ENCODE measurements at places on chromosomes 1 and 21.

GRCh38 chr1:101241485-101242225, 4.8 kb downstream of the S1PR1 start:
- no peak for DNase-seq

GRCh38 chr1:40755067-40755466, 28.5 kb upstream of the KCNQ4 start:
- DNase-seq: no peak

DNA sequence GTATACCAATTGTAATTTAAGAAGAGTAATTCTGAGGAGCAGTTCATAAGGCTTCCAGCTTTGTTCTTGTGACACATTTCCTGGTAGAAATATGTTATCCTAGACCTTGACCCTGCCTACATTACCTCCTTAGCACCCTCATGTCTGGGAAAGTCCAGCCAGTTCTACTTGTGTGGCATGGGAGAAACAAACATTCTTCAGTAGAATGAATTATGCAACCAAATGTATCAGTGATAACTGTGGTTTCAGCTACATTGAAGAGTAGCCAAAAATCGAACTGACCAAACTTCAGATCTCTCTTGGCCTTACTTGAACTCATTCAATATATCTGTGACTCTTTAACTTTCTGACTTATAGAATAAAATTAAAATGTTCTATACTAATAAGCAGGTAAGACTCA, 308.1 kb upstream of the LYPLAL1 start:
- DNase-seq: no peak

DNA sequence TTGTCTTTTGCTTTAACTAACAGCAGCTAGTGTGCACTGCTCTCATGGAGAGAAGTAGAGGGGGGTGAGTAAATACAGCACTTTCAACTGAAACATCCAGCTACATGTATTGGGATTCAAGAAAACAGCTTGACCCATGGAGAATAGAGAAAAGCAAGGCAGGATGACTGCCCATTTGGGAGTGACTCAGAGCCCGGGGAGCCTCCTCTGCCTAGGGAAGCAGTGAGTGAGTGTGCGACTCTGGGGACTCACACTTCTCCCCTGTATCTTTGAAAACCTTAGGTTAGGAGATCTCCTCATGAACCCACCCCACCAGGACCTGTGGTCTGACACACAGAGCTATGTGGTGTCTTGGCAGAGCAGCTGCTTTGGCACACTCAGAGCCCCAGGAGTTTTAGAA, 82.0 kb upstream of the PTGFR start:
- no peak for DNase-seq

- DNase-seq: no peak
These were observed 128.6 kb downstream of the ST6GALNAC3 start for GRCh38 chr1:76203127-76203526.

GRCh38 chr1:54403808-54404261, 2.4 kb downstream of the SSBP3 start:
- DNase-seq: no peak

GRCh38 chr1:56709269-56709880, 64.3 kb downstream of the PRKAA2 start:
- DNase-seq: no peak

DNA sequence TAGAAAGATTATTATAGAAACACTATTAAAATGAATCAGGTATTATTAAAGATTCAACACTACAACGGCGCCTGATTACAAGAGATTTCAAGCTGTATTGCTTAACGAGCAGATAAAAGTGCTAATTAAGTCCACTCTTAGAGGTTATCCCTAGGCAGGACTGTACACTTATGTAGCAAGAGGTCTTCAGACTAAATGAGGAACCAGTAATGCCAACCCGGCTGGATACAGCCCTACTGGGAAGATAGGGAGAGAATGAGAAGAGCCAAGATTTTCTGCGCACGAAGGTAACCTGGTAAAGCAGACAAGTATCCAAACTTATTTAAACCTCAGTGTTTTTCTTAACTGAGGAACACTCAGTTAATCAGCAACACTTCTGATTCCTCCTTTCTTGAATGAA, 115.7 kb upstream of the HIVEP3 start:
- DNase-seq: no peak

- no peak for DNase-seq
These were observed 31.8 kb upstream of the CFHR4 start for GRCh38 chr1:196856053-196856452.

- peak; percentile 64 for DNase-seq
These were observed 52.8 kb upstream of the LYPLAL1 start for GRCh38 chr1:219120624-219121544.

- peak; percentile 2 for DNase-seq
These were observed 47.0 kb downstream of the SLC37A1 start for GRCh38 chr21:42560517-42561179.

DNA sequence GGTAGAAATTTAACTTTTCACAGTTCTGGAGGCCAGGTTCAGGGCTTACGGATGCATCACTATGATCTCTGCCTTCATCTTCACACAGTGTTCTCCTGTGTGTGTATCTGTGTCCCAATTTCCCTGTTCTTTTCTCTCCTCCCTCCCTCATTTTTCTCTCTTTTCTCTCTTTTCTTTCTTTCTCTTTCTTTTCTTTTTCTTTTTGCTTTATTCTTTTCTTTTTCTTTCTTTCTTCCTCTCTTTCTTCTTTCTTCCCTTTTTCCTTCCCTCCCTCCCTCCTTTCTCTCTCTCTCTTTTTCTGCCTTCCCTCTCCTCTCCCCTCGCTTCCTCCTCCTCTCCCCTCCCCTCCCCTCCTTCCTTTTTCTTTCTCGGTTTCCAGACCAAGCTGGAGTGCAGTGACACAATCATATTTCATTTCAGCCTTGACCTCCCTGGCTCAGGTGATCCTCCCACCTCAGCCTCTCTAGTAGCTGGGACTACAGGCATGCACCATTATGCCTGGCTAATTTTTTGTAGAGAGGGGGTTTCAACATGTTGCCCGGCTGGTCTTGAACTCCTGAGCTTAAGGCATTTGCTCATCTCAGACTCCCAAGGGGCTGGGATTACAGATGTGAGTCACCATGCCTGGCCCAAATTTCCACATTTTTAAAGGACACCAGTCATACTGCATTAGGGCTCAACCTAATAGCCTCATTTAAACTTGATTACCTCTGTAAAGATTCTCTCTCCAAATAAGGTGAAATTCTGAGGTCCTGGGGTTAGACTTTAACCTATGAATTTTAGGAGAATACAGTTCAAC, 115.9 kb downstream of the HUNK start:
- no peak for DNase-seq

DNA sequence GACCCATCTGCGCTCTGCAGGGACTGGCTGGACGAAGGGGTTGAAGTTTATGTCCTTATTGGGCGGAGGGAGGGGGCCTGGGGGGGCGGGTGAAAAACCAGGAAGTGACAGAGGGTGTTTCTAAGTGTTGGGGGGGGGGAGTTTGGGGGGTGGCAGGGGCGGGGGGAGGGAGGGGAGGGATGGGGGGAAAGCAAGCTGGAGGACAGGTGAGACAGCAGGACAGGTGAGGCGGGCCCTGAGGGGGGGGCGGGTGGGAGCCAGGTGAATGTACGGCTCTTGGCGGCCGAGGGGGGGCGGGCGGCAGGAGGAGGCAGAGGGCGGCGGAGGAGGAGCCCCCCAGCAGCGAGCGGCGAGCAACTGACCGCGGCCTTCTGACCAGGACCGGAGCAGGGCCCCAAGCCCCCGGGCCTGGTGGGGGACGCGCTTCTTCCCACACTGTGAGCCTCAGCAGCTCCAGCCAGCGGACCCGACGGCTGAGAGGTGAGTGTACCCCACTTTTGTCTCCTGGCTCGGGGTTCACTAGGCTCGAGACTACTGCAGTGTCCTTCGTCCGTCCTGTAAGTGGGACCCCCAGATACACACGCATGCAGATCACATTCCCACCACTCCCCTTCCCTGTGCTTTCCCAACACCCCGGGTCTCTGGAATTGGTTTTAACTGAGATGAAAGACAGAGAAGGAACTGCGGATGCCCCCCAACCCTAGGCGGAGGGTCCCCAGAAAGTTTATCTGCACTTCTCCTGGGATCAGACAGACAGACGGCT, at the start of gene ZBTB7B:
TSS of gene ZBTB7B (plus strand) at position 339 of the 763 bp plus-strand sequence. CDS start 11,859 bp downstream, outside the sequence.
- peak; percentile 65 for DNase-seq

DNA sequence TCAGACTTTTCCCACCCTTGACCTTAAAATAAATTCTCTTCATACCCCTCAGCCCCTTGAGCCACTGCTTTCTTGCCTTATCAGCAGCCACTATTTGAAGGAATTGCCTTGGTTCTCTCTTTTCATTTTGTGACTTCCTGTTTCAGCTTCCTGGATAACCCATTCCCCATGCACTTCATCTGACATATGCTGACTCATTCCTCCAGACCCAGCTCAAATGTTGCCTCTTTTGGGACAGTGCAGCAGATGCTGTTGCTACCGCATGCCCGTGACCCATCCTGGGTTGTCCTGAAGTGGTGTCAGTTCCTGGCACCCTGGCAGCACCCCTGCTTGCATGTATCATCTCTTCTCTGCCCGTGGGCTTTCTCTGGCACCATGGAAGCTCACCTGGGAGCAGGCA, 496.1 kb downstream of the PTPRU start:
- no peak for DNase-seq

- DNase-seq: no peak
These were observed 314.4 kb upstream of the VAMP3 start for GRCh38 chr1:7456722-7457082.

DNA sequence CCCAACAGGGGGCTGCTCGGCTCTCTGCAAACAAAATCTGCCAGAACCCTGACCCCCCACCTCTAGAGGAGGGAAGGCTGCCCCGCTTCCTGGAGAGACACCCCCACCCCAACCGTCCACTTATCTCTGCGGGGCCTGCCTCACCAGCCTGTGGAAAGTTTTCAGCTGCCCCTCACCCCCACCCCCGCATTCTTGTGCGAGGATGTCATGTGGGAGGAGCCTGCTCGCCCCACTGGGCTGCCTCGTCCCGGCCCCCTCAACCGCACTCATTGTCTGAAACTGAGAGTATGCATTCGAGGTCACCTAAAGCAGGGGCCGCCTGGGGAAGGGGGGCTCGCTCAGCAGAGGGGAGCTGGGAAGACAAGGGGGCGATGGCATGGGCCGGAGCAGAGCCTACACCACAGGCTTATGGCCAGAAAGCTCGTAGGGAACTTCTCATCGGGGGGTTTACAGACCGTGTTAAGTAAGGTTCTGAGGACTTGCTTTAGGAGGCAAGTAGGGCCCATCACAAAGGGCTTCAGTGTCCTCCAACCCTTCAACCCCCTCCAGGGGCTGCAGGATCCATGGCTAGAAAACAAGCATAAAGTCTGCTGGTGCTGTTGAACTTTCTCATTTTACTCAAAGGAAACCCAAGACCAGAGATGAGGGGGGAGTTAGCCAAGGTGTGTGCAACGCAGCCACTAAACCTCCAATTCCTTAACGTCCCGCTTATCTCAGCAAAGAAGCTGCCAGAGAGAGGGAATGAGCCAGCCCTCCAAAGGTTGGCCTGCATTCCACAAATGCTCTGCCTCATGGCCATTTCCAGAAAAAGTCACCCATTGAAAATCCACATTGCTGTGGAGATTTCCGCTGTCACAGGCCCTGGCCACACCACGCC, 9.4 kb downstream of the EPHA2 start:
- peak; percentile 92 for DNase-seq

GRCh38 chr1:78554840-78555239, 64.1 kb downstream of the PTGFR start:
- DNase-seq: no peak

DNA sequence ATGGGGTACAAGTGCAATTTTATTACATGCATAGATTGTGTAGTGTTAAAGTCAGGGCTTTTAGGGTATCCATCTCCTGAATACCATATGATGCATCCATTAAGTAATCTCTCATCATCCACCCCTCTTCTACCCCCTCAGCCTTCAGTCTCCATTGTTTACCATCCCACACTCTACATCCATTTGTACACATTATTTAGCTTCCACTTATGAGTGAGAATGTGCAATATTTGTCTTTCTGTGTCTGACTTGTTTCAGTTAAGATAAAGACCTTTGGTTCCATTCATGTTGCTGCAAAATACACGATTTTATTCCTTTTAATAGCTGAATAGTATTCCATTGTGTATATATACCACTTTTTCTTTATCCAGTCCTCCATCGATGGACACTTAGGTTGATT, 222.5 kb upstream of the USP24 start:
- no peak for DNase-seq

DNA sequence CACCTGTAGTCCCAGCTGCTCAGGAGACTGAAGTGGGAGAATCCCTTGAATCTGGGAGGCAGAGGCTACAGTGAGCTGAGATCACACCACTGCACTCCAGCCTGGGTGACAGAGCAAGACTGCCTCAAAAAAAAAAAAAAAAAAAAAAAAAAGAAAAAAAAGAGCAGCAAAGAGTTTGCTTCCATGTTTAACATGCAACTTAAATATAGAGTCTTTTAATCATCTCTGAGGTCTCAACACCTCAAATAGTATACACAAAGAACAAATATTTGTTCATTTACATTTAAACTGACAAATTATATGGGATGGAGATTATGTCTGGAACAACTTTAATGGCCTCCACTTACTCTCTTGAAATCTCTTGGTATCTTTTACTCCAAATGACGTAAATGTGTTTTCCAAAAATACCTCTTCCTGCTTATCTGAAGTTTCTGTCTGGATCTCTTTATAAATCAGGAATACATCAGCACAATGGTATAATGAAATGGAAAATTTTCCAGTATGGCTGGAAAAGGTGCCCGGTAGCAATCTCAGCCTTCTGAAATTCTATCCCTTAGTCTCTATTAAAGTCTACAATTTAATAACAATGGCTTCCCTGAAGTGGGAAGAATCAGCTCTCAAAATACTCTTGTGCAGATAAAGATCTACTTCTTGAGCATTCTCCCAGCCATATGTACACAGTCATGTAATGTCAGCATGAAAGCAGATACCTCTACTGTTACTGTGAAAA, 258.5 kb downstream of the OMA1 start:
- no peak for DNase-seq

- no peak for DNase-seq
These were observed 22.9 kb upstream of the FOXE3 start for GRCh38 chr1:47393141-47393540.

- DNase-seq: no peak
These were observed 70.9 kb downstream of the RRAGC start for GRCh38 chr1:38788341-38789336.

DNA sequence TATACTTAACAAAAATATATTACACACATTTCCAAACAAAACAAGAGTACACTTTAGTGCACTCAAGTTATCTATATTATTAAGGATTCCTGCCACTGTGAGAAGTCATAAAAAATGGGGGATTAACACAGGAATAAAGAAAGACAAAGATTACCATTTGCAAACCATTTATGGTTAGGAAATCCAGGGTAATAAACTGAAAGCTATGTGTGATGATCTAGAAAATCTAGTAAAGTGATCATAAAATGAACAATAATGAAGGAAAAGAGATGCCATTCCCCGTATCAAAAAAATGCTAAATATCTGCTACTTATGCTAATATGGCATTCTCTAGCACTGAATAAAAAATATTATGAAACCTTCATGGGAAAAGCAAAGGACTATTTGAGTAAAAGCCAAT, 101.4 kb downstream of the AK5 start:
- no peak for DNase-seq
